Right ventricle myocardium superior (tissue), 1 donor: ENCODE measurements at places on chromosomes 5 and 9.

DNA sequence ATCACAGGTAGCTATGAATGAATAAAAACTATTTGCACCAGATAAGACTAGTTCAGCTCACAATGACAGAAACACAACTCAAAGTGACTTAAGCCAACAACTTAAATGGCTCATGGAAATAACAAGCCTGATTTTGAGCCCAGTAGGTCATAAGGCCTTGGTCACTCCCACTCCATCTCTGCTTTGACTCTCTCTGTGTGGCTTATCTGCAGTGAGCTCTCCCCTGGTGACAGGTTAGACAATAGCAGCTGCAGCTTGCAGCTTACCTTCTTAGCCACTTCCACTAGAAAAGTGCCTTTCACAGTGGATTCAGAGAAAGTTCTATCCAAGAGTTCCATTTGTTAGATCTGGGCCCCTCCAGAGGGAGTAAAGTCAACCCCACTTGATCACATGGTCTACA, 315.7 kb downstream of the RAB3C start:
- DNase-seq = no peak

DNA sequence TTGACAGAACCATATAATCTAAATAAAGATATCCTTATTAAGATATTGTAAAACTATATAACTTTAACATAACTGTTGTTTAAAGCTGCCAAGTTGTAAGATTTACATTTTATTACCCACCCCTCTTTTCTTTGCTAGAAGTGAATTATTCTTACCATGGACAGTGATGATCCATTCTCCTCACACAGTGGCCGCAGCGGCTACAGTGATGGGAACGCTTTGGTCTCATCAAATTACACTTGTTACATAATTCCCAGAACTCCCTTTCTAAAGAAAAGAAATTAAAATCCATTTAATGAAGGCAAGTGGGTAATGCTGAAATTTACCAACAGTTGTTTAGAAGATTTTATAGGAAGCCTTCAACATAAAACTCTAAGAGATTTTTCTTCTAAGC, 31.2 kb downstream of the ZDHHC21 start:
- no peak for DNase-seq

GRCh38 chr5:170363671-170364070, 25.5 kb downstream of the KCNMB1 start:
- DNase-seq = no peak

DNA sequence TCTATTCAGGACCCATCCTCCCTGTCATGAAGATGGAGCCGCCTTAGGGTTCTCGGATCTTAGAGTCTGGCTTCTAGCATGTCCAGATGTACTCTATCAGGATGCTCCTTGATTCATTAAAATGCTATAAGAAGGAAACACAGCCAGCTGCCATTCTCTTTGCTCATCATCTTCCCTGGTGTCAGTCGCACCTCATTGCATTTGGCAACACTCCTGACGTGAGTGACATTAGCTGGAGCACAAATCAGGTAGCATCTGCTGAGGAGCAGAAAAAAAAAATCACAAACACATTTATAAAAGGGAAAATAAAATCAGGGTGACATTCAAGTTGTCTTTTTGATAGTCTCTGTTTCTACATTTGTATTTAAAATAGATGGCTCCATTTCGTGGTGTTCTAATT, 226.1 kb upstream of the NMUR2 start:
- no peak for DNase-seq

DNA sequence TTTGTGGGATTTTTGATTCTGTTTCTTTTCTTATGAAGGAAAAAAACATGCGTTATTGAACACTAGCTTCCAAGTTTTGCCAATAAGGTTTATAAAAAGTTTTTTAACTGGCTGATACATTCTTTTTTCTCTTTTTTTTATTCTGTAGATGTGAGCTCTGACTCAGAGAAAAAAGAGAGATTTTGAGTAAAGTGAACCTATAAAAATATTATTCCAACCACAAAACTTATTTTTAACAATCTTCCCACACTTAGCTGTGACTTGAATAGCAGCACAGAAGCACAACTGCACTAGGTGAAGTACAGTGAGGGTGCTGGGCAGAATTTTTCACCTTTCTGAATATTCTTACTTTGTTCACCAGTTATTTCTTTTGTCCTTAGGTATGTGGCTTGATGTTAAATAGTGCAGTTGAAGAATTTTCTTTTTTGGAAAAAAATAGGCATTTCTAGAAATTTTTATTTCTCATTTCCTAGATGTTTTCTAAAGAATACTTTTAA, 41.6 kb downstream of the CHSY3 start:
- DNase-seq = no peak
